NCI-H524 treated with DMSO at 0.1 percent for 48 hours (cell line): ENCODE measurements at places on chromosomes 2 and 18.

GRCh38 chr2:190974629-190975361 is 39.2 kb downstream of the STAT1 start:
- no peak for DNase-seq

DNA sequence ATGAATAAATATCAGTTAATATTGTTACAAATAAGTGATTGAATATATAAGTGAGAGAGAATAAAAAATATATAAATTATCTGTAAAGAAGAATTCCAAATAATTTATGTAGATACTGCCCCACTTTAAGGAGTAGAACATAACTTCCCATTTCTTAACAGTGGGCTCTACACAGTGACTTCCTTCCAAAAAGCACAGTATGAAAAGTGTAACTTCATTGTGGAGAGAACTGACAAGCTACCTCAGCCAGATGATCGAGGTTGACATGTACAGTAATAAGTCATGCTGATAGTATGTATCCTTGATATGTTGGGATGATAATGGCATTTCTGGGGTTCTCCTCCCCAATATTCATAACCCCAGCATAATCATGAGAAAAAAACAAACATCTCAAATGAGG is 191.9 kb upstream of the FN1 start:
- no peak for DNase-seq

DNA sequence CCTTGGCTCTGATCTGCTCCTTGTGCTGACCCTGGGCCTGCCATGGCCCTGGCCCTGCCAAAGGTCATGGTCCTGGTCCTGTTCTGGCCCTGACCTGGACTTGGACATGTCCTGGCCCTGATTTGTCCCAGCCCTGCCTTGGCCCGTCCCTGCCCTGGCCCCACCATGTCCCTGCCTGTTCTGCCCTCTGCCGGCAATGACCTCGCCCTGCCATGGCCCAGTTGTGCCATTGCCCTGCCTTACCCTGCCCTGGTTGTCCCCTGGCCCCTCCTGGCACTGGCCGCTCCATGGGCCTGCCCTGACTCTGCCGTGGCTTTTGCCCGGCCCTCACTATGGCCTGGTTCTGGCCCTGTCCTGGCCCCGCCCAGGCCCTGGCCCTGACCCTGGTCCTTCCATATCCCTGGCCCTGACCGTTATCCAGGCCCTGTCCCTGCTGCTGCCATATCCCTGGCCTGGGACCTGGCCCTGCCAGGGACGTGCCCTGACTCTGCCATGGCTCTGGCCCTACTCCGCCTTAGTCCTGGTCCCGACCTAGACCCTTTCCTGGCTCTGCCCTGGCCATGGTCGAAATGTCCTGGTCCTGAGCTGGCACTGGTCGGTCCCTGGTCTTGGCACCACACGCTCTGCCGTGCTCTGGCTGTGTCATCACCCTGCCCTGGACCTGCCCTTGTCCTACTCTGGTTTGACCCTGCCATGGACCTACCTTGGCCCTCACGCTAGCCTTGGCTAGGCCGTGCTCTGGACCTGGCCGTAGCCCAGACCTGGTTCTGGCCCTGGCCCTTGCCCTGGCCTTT is 6.8 kb upstream of the ANKRD62 start:
- DNase-seq: no peak

DNA sequence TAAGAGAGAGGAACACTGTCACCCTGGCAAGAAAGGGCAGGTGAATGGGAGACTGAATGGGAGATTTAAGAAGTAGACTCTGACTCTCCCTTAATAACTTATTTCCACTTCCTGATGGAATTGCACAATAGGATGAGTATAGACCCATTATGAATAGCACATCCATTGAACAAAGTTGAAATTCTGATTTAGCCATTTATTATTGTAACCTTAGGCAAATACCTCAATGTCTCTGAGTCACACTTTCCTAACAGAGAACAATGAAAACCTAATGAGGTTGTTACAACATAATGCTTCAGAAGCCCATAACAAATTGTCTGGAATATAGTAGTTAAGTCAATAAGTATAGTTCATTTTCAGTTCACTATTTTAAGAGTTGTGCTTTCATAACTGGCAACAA is 78.9 kb downstream of the NRXN1 start:
- DNase-seq: no peak

- DNase-seq: no peak
These were observed 100.2 kb upstream of the CSRNP3 start for GRCh38 chr2:165369131-165369897.

DNA sequence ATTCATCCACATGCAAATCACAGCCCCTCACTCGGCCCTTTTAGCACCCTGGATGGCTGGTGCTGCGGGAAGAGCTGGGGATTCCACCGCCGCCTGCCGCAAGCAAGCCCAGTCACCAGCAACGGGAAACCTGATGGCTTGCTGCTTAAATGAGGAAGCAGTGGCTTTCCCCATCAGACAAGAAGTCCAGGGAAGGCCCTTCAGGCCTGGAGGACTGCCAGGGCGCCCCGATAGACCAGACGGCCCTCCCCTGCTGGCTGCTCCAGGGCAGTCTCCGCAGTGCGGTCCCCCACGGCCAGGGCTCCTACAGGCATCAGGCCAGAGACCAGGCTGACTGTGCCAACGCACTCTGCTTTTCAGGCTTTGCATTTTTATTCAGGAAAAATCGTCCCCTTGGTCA is 439.1 kb downstream of the EIPR1 start:
- DNase-seq: no peak

DNA sequence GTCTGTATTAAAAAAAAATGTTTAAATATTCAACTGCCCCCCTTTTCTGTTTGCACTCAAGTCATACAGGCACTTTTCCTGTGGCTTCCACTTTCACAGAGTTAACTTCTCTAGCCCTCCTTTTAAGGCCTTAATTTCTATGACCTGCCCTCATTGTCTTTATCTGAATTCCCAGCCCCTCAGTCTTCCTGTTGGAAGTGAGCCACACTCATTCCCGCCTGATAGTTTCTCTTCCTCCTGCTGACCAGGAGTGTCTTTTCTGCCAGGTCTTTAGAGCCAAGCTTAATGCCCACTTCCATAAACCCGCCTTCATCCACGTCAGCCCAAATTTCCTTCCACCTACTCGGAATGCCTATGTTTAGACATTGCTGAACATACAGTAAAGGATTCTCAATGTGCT is 10.5 kb downstream of the COPS8 start:
- no peak for DNase-seq

- no peak for DNase-seq
These were observed 186.6 kb upstream of the SMAD2 start for GRCh38 chr18:48116873-48117630.

GRCh38 chr2:173079141-173079540 is 3.5 kb downstream of the MAP3K20 start:
- DNase-seq: no peak

DNA sequence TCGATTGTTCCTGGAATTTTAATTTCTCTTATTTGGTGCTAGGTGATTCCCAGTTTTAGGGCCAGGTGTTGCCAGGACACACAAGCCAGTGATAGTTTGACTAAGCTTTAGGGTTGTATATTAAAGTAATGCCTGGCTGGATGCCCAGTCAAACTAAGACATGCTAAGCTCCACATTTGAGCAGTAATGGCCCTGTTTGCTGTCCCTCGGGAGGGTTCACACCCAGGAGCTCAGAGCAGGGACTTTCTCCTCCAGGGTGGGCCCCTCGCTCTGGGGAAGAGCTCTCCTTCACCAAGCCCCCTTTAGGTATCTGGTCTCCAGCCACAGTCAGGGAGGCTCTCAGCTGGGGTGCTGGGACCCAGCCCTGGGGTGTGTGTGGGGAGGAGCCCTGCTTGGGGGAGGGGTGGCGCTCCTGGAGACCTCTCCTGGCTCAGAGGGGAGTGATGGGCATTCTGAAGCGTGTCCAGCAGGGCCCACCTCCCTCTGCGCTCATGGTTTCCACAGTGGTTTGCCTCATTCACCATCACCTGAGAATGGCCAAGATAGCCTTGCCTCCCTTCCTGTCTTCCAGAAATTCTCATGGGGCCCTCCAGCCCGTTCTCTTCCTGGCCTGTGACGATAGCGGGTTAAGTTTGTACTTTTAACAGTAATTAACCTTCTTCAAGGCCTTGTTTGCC is 31.7 kb downstream of the INPP4A start:
- DNase-seq: peak; percentile 40

DNA sequence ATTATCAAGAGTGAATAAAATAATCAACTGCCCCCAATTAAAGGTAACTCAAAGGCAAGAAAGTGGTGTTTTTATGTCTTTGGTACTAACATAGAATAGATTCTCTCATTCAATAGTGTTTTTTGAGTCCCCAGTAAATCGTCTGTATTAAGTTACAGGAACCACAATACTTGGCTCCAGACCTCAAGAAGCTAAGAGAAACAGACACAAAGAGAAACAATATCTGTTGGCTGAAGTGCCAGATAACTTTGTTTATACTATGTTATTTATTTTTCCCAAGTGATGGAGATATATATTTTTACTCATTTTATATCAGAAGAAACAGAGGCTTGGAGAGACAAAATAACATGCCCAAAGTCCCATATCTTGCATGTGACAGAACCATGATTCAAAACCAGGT is 201.7 kb upstream of the HNRNPA3 start:
- DNase-seq: no peak

DNA sequence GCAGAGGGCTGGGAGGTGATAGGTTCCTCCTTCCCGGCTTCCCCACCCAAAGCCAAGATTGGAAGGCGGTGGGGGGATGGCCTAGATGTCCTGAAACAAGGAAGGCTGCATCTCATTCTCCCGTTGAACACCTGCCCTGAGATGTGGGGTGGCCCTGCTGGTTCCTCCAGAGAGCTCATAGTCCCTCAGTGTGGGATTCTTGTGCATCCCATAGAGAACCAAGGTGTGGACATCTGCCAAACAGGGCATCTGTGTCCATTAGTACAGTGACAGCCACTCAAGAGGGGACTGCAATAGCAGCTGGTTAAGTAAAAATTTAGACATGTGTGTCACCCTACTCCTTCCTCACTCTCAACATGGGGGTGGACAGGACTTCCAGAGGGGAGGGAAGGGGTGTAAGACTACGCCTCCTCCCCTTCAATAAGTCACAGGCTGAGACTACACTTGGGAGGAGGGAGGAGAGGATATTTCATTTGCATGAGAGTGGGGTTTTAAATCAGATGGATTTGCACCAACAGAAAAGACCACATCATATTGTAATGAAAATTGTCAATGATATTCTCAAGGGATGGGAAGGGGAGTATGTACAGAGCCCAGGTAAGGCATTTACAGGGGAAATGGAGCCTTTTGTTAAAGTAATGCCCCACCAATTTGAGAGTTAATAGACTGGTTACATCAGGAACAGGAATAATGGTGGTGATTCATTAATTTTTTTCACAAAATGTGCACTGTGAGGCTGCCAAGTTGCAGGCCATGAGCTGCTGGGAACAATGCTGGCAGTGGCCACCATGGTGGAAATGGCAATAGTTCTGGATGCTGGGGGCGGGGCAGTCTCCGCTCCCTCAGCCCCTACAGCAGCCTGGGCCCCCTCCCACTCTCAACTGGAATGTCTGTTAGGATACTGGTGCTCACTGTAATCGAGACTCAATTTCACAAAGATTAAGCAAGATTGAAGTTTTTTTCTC is 80.6 kb downstream of the TEX51 start:
- peak; percentile 48 for DNase-seq
